ENCODE measurements at places on chromosomes 3 and 15. TPM values are rescaled to one million over a fixed set of nuclear protein-coding genes. Genes with fewer than 3 reads are reported as not detected.

The ISG20 gene
- 3.1 TPM for total RNA-seq

The CHRD gene
- total RNA-seq: 6.1 TPM

The ISLR gene
- 214 TPM for total RNA-seq

The LRRC2 gene
- total RNA-seq: under 0.01 TPM

The LSMEM2 gene
- total RNA-seq: not detected

The CPLX3 gene
- total RNA-seq: under 0.01 TPM

The TRH gene
- total RNA-seq: not detected

The SAMD7 gene
- total RNA-seq: not detected

The ATP10A gene
- 2.5 TPM for total RNA-seq

The KBTBD8 gene
- 0.77 TPM for total RNA-seq

The SV2B gene
- total RNA-seq: under 0.01 TPM

The MAP4 gene
- total RNA-seq: 74.9 TPM

The MKRN2OS gene
- total RNA-seq: not detected

The MCTP2 gene
- total RNA-seq: 4.1 TPM

The UMPS gene
- total RNA-seq: 29.0 TPM

The IGF2BP2 gene
- 18.6 TPM for total RNA-seq

The ITPKA gene
- 5.2 TPM for total RNA-seq

Data from bronchial smooth muscle cell (primary cell).